ENCODE measurements at places on chromosomes 5 and 9.

DNA sequence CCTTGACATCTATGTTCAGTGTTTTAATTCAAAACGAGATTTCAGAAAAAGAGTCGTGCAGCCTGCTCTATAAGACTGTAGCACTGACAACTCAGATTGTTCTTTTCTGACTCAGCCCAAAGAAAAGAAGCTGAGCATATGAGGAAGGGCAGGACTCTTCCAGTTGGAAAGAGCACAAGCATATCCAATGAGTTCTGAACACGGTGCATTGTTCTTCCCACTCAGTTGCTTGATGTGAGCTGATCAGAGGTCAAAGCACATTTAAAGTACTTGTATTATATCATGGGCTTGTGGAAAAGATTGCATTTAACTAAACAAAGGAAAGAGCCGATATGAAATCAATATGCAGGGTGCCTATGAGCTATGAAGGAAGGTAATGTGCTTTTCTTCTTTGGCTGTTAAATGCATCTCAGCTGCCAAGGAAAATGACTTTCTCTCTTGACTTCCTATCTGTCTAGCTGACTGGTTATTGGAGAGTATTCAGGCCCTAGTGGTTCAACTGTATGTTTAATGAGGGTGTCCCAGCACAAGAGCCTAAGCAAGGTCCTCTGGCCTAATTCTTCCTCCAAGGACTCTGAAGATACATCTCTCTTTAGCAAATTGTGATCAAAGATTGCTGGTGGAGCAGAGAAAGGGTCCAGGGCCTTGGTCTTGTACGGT is 226.6 kb upstream of the PPP1R2B start:
- no peak for DNase-seq

GRCh38 chr5:118548761-118549720 is 439.3 kb downstream of the DTWD2 start:
- peak; percentile 72 for DNase-seq

DNA sequence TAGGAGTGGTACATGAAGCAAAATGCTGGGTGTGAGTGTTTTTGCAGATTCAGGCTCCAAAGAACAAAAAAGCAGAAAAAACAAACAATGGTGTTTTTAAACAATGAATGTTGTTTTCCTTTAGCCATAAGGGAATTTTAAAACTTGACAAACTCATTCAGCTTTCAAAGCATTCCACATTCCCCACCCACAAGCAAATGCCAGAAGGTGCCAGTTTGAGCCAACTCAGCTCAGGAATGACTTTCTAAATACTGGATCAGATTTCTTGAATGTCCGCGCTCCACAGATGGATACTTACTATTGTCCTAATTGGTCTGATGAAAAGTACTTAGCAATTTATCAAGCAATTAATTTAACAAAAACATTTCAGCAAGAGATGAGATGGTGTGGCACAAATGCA is 12.9 kb upstream of the MOB3B start:
- DNase-seq = no peak

DNA sequence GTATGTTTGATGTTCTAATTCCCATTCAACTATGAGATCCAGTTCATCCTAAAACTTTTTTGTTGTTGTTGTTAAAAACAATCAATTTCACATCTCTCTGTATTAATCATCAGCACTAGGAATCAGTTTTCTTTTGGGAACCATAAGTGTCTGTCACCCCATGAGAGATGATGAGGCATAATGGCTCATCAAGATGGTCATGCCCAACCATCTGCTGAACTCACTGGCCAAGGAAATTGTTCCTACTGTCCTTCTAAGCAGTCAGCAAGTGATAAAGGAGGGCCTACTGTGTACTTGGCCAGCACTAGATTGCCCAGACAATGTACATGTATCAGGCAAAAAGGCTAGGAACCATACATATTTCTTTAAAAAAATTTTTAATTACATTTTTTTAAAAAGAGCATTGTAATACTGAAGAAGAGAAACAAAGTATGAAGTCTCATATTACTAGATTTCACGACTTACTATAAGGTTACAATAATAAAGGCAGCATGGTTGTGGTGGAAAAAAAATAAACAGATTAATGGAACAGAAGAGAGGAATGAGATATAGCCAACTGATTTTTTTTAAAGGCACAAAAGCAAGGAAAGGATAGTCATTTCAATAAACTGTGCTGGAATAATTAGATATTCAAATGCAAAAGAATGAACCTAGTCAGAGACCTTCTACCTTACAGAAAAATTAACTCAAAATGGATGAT is 458.3 kb downstream of the SPOCK1 start:
- no peak for DNase-seq

GRCh38 chr9:100468041-100468440 is 4.9 kb upstream of the TMEFF1 start:
- no peak for DNase-seq

GRCh38 chr9:111937781-111938426 is 41.3 kb downstream of the UGCG start:
- DNase-seq = no peak

GRCh38 chr9:125549465-125549871 is 157.5 kb downstream of the MAPKAP1 start:
- DNase-seq = no peak

GRCh38 chr5:141369994-141370848 is at the start of gene PCDHGB3:
PCDHGB3 (plus strand) TSS chr5:141370242; CDS start chr5:141370395, 153 bp downstream.
- no peak for DNase-seq

GRCh38 chr5:159727167-159727566 is 189.1 kb upstream of the ADRA1B start:
- DNase-seq = no peak

DNA sequence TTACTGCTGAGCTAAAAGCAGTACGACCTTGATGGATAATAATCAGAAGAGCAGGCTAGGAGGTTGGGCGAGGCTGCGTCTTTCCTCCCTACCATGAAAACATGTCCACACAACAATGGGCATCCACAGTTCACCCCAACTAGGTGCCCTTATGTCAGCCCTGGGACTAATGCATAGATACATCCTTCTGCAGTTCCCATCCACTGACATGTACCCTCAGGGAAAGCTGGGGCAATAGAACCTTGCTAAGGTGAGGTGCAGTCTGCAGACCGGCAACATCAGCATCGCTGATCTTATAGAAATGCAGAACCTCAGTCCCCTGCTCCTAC is 697 bp upstream of the PRUNE2 start:
- DNase-seq = no peak

DNA sequence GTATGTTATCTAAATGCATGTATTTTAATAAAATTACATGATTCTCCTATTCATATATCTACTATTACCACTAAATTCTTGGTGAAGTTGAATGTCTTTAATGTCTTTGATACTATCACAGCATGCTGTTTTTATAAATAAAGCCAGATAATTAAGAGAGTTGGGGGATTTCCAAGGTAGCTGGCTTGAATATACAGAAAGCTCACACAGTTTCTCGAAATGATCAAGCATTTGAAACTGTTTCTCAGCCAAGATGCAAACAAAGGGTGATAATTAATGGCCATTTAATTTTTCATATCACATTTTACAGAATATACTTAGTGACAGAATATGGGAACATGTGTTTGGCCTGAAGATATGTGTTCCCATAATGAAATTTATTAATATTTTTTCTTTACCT is 145.6 kb upstream of the CDH12 start:
- DNase-seq = no peak

DNA sequence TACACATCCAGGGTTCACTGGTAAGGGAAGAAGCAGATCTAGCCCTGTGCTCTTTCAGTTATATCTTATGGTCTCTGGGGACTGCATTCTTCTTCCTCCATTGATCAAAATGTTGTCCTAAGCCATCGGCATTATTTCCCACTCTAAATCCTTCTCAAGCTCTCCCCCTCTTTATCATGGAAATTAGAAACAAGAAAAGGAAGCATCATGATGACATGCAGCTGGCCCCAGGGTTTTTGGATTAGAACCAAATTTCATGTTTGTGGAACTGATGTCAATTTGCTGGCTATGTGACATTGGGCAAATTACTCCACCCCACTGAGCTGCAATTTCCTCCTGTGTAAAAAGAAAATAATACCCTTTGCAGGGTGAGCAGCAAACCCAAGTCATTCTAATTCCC is 39.5 kb downstream of the MFAP3 start:
- DNase-seq = no peak

- DNase-seq = no peak
Observed at GRCh38 chr5:154168395-154168794, 22.1 kb upstream of the GALNT10 start.

DNA sequence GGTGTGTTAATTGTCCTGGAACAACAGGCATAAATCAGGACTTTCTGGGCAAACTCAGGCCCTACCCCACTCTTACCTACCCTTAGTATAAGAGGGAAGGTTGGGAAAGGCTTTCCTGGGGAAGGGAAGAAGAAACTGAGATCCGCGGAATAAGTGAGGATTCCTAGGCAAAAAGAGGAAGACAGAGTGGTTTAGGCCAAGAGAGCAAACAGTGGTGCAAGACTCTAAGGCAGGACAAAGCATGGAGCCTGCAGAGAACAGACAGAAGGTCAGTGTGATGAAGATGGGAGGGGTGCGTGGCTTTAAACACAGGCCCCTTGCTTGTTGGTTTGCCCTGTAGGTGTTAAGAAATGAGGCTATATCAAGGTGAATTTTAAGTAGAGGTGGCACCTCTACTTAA is 69.4 kb downstream of the TMC1 start:
- DNase-seq = no peak

GRCh38 chr9:27880156-27880555 is 306.9 kb upstream of the C9orf72 start:
- no peak for DNase-seq

DNA sequence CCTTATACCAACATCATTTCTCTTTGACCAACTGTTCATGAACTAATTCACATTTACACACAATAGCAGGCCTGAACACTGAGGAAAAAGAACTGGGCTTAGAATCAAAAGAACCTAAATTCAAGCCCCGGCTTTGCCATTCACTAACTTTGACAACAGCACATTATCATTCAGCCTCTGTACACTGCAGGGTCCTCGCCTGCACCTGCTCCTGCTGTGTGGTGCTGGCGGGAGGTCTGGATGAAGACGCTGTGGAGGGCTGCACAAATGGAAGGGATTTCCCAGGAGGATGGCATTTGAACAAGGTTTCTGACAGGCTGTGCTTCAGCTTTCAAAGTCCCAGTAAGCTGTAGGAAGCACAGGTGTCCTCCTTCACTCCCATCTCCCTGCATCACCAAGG is 151.2 kb downstream of the ZDHHC21 start:
- DNase-seq = no peak

- DNase-seq = no peak
Observed at GRCh38 chr9:110028271-110028670, 179.7 kb downstream of the C9orf152 start.

DNA sequence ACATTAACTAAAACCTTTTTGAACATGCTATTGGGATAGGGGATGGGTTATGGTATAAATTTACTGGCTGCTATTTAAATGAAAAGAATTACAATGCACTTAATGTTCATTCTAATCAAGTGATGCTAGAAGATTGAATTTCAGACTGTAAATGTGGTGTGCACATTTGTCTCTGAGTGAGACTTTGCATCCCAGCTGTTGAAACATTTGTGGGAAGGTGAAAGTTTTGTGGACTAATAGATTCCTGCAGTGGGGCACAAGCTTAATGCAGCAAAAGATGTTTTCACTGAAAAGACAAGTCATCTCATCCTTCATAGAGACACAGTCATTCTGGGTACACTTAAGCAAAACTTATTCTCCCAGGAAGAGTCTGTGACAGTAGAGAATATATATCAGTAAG is 323.6 kb downstream of the NFIB start:
- DNase-seq = no peak

DNA sequence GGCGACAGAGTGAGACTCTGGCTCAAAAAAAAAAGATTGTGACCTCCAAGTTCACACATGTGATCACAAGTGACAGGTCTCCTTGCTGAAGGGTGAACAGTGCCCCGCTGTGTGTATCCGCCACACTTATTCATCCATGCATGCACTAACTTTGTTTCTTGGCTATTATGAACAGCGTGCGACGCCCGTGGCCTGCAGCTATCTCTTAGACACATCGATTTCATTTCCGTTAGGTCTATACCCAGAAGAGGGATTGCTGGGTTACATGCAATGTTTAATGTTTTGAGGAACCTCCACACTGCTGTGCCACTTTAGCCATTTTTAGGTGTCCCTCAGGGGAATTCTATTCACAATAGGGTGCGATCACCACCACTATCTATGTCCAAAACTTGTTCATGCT is 12.1 kb upstream of the EGFL7 start:
- no peak for DNase-seq

- no peak for DNase-seq
Observed at GRCh38 chr5:11104651-11105112, 343.6 kb upstream of the DAP start.

DNA sequence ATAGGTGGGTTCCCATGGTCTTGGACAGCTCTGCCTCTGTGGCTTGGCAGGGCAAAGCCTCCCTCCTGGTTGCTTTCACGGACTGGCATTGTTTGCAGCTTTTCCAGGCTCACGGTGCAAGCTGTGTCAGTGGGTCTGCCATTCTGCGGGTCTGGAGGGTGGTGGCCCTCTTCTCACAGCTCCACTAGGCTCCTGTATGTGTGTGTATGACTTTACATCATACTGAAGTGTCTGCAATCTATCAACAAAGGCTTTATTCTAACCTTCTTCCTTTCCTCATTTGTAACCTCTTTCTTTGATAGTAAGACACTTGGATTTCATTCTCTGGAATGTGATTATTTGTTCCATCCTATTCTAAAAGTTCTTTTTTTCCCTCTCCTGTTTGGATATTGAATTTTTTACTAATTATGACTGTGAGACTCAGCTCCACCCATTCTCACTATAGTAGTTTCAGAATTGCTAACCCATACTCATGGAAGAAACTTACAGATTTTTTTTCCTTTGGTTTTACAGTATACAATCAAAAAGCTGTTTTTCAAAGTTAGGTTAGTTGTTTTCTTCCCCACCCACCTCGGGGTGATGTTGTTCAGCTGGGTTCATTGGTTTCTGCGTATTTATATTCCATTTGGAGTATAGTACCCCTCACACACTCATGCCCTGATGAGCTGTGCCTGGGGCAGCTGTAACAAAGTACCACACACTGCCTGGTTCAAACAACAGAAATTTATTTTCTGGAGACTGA is 144.6 kb upstream of the OTULINL start:
- no peak for DNase-seq

DNA sequence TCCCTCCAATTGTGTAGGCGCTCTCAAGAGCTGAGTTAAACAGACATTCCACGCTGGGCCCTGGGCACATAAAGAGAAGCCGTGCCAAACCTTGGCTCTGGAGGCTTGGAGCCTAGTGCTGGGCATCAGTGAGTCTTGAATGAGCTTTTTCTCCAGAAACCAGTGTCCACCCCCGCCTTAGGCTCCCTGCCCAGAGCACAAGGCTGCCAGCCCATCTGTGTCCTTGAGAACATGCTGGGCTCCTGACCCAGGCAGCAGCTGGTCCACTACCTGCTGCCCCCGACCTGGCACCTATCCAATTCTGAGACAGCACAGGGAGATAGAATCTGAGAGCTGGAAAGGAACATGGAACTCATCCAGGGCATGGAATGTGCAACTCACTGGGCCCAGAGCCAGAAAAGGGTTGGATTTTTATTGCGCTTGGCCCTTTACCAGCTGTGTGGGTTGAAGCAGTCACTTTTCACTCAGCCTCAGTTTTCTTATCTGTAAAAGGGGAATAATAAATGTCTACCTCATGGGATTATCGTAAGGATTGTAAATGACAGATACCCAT is 92.4 kb upstream of the CPLX2 start:
- DNase-seq = no peak

All from GM04504 (cell line).